ENCODE measurements at places on chromosomes 11 and 22. TPM values are rescaled to one million over a fixed set of nuclear protein-coding genes. Genes with fewer than 3 reads are reported as not detected.
A peak's percentile ranks its signal among the peaks of the same experiment; 100 is the strongest.

DNA sequence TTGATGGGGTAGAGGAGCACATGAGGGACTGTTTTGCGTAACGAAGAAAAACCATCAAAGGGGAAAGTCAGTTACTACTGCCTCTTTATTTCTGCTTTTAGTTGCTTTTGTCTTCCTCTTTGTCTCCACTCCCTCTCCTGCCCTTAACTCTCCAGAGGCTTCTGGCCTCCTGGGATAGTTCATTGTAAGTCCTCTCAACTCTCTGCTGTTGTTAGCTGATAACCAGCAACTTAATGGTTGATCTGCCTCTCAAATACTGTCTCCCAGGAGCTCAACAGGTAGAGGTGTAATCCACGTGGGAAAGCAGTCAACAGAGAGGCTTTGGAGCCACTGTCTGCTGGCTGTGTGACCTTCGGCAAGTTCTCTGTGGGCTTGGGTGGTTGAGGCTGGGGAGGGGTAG lies 47.3 kb downstream of the CCDC81 start:
- no peak for DNase-seq

- no peak for DNase-seq
Measured at GRCh38 chr11:94731880-94732601, 36.1 kb upstream of the AMOTL1 start.

DNA sequence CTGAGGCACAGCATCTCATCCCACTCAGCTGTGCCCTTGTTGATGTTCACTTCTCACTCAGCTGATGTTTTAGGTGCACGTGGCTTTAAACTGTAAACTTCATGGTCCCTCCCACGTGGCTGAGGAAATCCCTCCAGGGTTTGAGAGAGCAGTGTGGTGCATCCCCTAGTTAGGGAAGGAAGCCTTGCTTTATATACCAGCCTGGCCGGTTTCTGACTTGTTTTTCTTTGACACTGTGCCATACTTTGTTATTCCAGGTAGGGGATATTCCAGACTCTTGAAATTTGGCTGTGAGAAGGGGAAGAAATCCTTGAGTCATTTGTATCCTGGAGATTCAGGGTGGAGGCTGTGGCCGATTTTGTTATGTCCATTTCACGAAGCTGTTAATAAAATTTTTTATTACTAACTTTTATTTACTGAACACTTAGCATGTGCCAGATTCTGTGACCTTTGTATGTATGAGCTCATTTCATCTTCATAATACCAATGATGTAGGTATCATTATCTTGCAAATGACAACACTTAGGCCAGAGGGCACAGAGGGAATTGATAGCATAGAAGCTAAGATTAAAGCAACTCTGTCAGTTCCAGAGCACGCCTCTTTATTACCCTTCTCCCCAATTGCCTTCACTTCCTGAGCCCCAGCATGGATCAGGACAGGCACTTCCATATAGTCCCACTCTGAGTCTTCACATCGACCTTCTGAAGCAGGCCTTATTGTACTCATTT lies 116.6 kb downstream of the NAV2 start:
- DNase-seq = no peak

DNA sequence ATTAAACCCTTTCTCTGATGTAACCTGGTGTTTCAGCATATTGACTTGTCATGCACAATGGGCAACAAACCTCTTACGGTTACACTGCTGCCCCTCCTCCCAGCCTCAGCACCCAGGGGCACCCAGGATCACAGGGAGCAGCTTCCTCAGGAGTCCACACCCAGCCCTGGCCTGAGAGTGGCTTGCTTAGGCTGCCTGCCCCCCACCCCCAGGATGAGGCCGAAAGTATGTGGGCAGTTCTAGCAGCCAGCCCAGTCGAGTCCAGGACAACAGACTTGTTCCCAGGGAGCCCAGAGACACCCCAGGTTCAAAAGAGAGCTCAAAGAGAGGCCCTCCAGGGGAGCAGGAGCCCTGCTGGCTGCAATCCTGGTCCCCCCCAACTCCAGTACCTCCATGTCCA lies 108.1 kb upstream of the THY1 start:
- DNase-seq = no peak

The NRIP3 gene
- polyA plus RNA-seq = 0.24 TPM

DNA sequence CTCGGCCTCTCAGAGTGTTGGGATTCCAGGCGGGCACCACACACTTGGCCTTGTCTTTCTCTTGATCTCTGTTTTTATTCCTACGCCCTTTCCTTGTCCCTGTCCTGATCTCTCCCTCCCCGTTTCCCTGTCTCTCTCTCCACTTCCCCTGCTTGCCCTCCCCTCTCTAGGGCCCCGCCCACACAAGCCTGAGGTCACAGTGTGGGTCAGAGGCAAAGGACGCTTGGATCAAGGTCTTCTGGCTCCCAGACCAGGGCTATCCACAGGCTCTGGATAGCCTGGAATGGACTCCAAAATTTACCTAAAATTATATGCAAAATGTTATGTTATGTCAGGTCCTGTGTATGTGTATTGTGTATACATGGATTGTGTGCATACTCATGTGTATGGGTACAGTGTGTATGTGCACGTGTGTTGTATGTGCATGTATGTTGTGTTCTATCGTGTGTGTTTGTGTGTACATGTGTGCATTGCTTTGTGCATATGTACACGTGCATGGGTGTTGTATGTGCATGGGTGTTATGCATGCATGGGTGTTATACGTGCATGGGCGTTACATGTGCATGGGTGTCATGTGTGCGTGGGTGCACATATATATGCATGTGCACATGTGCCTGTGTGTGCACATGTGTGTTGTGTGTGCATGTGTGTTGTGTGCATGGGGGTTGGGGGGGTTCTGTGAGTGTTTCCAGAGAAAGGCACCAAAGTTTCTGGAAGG lies 38.3 kb downstream of the TP53I11 start:
- DNase-seq = no peak

GRCh38 chr11:59931688-59932087 lies 6.5 kb upstream of the OOSP1 start:
- DNase-seq = no peak

- DNase-seq = no peak
Measured at GRCh38 chr11:86644291-86644690, 28.1 kb downstream of the ME3 start.

DNA sequence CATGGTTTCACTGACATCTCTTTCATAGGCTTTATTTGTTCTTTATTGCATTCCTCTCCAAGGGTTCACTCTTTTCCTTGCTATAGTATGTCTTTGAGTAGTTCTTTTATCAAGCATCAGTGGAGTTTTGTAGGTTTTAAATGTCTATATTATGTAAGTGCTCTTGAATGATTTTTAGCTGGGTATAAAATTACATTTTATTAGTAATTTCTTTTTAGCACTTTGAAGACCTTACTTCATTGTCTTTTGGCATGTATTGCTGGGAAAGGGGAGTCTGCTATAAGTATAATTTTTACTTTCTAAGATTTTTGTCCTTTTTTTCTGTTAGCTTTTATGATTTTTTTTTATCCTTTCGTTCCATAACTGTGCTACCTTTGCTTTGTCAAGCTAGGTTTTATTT lies 25.5 kb upstream of the CAT start:
- DNase-seq = no peak

- DNase-seq = peak; percentile 67
Measured at GRCh38 chr11:2378527-2379210, 1.6 kb downstream of the CD81 start.

The TPBGL gene
- 0.19 TPM for polyA plus RNA-seq

The OR51B5 gene
- polyA plus RNA-seq = 0.47 TPM

DNA sequence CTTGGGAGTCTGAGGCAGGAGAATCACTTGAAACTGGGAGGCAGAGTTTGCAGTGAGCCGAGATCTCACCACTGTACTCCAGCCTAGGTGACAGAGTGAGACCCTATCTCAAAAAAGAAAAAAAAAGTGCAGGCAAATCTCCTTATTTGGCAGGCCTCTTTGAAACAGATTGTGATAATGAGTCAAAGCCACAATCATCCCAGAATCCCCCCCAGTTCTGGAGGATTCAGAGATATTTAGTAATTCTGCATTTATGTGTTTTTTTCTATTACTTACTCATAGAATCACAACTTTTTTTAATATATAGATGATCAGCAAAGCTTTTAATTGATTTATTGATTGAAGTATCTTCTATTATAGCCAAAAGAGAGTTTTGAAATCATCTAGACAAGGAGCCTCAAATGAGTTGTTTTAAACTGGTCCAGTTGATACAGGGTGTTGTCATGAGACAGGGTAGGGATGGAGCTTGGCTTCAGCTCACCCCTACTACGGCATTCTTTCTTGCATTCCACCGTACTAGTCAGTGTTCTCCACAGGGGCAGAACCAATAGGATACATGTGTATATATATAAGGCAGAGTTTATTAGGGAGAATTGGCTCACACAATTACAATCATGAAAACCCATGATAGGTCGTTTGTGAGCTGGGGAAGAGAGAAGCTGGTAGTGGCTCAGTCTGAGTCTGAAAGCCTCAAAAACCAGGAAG lies 39.3 kb upstream of the SORL1 start:
- DNase-seq = no peak

DNA sequence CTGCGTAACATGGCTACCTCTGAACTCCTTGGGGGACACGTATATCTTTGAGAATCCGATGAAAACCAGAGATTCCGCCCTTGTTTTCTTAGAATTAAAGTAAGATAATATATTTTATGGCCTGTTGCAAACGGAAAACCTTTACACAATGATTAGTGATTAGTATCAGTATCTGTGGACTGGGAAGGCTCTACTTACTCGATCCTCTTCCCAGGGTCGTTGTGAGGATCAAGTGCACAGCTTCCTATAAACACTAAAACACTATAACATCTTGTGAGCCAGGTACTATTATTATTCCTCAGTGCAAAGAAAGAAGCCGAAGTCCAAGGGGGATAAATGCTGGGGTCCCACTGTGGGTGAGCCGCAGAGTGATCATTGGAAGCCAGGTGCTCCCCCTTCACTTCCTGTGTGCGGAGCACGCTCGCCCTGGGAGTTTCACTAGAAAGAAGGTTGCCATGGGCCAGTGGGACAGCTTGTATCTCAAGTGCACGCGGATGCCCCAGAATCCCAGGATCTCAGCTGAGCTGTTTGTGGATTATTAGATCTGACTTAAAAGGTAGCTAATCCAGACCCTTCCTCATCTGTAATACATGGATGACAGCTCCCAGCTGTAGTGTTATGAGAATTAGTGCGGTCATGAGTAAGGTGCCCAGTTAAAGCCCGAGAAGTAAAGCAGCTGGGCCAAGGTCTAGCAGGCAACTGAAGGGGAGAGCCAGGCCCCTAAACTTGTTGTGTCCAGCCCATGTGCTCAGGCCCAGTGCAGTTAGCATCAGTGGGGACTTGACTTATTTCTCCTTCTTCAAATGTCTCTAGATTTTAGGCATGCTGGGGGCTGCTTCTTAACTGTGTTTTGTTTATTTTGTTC lies 839 bp downstream of the CBY1 start:
- no peak for DNase-seq

DNA sequence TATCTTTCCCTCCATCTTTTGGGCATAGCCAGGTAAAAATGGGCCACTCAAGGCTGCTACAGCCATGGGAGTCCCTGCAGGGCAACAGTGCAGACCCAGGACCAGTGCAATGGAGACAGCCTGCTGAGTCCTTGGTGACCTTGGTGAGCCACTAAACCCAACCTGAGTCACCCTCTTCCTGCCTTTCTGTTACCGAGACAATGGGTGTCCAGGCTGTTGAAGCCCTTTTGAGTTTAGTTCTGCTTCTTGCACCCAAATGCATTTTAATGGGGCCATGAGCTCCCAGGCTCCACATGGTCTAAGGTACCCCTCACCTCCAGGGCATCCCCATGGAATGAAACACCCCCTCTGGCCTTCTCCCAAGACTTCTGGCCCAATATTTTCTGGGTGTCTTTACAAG lies 874 bp upstream of the PLAAT4 start:
- no peak for DNase-seq

- DNase-seq = no peak
Measured at GRCh38 chr11:133269267-133269666, 263.0 kb downstream of the OPCML start.

The OR52A1 gene
- polyA plus RNA-seq = not detected

The OR51I1 gene
- polyA plus RNA-seq = not detected

GRCh38 chr11:45149483-45150056 lies 3.1 kb downstream of the PRDM11 start:
- no peak for DNase-seq

DNA sequence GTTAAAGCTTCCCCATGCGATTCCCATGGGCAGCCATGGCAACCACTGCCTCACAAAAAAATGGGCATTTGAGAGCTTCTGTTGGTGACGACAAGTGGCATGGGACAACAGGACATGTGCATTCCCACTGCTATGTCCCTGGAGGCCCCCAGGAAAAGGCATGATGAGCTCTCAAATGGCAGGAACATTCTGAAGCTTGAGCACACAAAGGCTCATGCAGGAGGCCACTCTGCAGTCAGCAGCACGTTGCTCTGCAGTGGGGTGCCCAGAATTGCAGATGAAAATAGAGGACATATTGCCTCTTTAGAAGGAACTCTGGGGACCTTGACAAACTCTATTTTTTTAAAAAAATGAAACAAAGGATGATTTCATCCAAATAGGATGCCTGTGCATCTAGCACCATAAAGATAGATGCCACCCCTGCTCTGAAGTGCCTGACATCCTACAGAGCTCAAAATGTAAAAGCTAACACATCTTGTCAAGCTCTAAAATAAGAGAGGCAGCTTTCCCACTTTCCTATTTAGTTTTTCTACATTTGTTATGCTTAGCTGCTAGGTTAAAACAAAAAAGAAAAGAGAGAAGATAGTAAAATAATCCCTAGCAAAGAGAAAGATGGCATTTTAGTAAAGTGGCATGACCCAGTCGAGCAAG lies 277.6 kb upstream of the ZC3H12C start:
- DNase-seq = no peak

DNA sequence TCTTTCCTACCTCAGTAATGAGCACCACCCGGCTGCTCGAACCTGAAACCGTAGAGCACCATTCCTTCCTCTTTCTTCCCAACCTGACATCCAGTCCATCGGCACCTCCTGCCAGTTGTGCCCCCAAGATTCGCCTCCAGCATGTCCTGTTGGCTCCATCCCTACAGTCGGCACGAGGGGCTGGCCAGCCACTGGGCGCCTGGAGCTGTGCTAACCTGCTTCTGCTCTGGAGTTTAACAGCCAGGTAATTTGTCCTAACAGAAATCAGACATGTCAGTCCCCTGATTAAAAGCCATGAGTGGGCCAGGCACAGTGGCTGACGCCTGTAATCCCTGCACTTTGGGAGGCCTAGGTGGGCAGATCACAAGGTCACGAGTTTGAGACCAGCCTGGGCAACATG lies 16.8 kb downstream of the FDX1 start:
- DNase-seq = no peak

The PRR5L gene
- 13.8 TPM for polyA plus RNA-seq

- no peak for DNase-seq
Measured at GRCh38 chr11:44351006-44351660, 41.2 kb upstream of the ALX4 start.

The C11orf86 gene
- not detected for polyA plus RNA-seq
